ENCODE measurements at places on chromosomes 7 and 10.

DNA sequence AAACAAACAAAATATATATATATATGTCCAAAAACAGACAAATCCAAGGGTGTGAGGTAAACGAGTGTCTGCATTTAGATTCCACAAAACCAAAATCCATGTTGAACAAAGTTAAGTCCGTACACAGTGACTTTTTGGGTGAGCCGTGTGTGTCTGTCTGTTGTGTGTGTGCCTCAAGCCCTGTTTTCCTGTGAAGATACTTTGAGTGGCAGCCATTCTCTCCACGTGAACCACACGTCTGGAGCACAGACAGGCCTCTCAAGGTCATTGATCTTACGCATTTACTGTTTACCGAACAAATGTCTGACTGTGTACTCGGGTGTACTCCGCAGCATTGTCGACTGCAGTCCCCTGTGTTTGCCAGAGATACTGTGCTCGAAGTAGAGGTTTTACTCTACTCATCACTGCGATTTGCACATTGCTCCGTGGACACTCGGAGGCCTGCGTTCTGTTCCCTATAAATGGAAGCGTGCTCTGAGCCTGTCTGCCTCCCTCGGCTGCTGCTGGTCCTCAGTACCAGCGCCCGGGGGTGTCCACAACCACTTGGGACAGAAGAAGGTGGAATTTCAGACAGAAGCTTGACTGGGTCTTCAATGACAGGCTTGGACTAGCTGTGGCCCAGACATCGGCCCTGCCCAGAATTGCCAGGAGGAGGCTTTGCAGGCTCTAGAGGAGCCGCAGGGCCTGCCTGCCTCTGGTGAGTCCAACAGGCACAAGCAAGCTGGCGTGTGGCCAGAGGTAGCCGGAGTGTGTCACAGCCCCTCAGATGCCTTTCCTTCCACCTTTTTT is 22.1 kb downstream of the CYP17A1 start:
- no peak overlapping the region for H3K27ac ChIP-seq
- DNase-seq = no peak
- H3K27me3 ChIP-seq = no peaks in the 10 kb centered on the region
- no peak overlapping the region for H3K4me3 ChIP-seq
- H3K4me1 ChIP-seq = no peaks in the 10 kb centered on the region
- peaks cover 10% of the 10 kb centered on the region for H3K36me3 ChIP-seq

DNA sequence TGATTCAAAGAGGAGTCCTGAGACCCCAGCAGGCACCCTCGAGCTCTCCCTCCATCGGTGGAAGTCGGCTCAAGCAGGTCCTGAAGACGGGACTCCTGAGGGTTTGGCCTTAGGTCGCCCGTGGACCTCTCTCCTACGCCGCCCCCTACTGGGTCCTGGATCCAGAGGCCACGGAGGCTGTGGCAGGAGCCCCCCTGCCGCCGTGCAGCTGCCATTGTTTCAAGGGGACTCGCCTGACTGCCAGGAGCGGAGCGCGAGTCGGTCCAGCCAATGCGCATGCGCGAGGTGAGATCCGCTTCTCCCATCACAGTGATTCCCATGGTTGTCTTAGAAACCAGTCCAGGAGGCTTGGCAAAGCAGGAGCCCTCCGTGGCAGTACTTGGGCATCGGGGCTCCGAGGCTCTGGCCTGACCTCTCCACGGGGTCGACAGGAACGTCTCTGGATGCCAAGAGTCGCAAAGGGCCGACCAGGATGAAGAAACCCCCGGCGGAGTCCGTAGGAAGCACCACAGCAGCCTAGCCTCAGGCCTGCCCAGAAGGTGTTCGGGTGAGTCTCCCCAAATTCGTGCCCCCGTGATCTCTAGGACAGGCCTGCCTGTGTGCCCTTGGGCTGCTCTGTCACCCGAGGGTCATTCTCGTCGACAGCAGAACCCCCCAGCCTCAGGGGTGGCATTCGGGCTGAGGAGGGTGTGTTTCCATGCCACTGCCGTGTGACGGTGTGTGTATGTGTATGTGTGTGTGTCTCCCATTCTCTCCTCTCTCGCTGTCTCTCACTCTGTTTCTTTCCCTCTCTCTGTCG is 322.3 kb downstream of the ZNF716 start:
- H3K4me3 ChIP-seq = no peak overlapping the region
- no peaks in the 10 kb centered on the region for H3K36me3 ChIP-seq
- H3K4me1 ChIP-seq = no peaks in the 10 kb centered on the region
- H3K27me3 ChIP-seq = no peaks in the 10 kb centered on the region
- no peak for DNase-seq

DNA sequence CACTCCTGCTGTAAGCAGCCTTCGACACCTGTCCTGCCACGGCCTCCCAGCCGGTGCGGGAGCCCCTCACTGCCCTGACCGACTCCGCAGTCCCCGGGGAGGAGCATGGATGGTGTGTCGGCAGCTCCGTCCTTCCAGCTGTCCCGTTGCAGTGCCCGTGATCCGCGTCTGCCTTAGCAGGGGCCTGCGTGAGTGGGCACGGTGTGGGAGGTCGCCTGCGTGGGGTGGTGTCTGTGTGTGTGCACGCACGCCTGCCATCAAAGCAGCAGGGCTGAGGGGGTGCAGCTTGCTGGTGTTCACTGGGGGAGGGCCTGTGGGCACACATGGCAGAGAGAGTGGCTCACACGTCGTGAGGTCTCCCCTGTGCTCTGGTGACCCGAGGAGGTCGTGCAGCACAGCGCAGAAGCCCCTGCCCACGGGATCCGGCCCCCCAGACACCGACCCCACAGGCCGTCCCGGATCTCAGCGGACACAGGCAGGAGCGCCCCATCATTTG is 10.3 kb downstream of the MAFK start:
- no peak overlapping the region for H3K4me3 ChIP-seq
- no peaks in the 10 kb centered on the region for H3K4me1 ChIP-seq
- H3K36me3 ChIP-seq = no peaks in the 10 kb centered on the region
- H3K27ac ChIP-seq = no peak overlapping the region

- no peaks in the 10 kb centered on the region for H3K27me3 ChIP-seq
- DNase-seq = no peak
- no peaks in the 10 kb centered on the region for H3K4me1 ChIP-seq
- peaks cover 50% of the 10 kb centered on the region for H3K36me3 ChIP-seq
- no peak overlapping the region for H3K27ac ChIP-seq
Measured at GRCh38 chr10:98168766-98169165, 34.3 kb downstream of the R3HCC1L start.

- no peaks in the 10 kb centered on the region for H3K4me1 ChIP-seq
- H3K4me3 ChIP-seq = no peak overlapping the region
- no peaks in the 10 kb centered on the region for H3K27me3 ChIP-seq
Measured at GRCh38 chr7:330511-331230, 40.7 kb downstream of the FOXL3 start.
